Head of caudate nucleus (tissue), 42 donors: ENCODE measurements at places on chromosomes 12 and 14.

GRCh38 chr12:63826006-63826585, 18.4 kb upstream of the SRGAP1 start:
- DNase-seq = no peak

- DNase-seq = no peak
Observed at GRCh38 chr12:12563290-12563928, 746 bp upstream of the DUSP16 start.

GRCh38 chr14:55059333-55059732, 7.9 kb downstream of the MAPK1IP1L start:
- no peak for DNase-seq

GRCh38 chr12:38386205-38386985, 69.8 kb downstream of the ALG10B start:
- DNase-seq = no peak

- no peak for DNase-seq
Observed at GRCh38 chr12:29238822-29239291, 89.8 kb downstream of the FAR2 start.
